Sigmoid colon (tissue), 7 donors: ENCODE measurements at places on chromosomes 7 and 10. TPM values are rescaled to one million over a fixed set of nuclear protein-coding genes. Genes with fewer than 3 reads are reported as not detected.

Gene CAV1
- total RNA-seq, result 573 TPM

- no peaks in the 10 kb centered on the region for H3K4me1 ChIP-seq
- peak overlapping the region; percentile 46 for H3K4me3 ChIP-seq
- peak overlapping the region; percentile 76 for H3K27ac ChIP-seq
- peak; percentile 93 for DNase-seq
- H3K36me3 ChIP-seq, result no peaks in the 10 kb centered on the region
- H3K27me3 ChIP-seq, result no peaks in the 10 kb centered on the region
These were observed 66.7 kb downstream of the ST7 start for GRCh38 chr7:117019786-117020590.

DNA sequence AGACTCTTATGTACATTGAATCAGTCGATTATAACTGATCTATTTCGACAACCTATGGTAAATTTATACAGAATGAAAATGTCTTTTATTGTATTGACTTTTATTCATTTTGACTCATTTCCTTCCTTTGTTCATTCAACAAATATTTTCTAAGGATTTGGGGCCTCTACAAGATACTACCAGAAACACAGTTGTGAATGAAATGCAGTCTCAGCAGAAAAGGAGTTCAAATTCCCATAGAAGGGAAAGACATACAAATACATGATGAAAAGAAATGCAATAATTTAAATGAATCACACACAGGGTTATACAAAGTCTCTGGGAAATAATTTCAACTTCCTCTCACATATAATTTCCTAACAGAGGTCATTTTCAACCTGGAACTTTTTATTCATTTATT is 134.0 kb upstream of the SEMA3A start:
- DNase-seq, result no peak
- H3K4me1 ChIP-seq, result no peaks in the 10 kb centered on the region
- H3K36me3 ChIP-seq, result no peaks in the 10 kb centered on the region

DNA sequence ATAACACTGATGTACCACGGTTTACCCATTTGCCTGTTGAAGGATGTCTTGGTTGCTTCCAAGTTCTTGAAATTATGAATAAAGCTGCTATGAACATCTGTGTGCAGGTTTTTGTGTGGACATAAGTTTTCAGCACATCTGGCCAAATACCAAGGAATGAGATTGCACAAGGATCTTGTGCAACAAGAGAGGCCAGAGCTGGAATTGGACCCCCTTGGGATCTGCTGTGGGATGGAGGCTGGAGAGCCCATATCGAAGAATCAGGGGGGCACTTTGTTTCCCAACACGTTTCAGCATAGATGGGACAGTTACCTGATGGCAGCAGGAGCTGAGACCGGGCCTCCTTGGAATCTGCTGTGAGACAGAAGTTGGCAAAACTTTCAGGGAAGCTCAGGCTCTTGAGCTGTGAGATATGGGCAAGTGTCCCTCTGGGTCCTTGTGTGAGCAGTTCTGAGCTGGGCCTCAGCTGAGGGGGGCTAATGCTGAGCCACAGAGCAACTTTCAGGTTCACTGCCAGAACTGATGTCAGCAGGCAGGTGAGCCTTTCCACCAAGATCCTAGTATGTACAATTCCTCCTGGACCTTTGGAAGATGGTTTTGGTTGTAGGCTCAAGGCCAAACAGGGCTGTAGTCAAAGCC is 115.2 kb upstream of the RAB18 start:
- no peaks in the 10 kb centered on the region for H3K4me1 ChIP-seq
- H3K27me3 ChIP-seq, result no peaks in the 10 kb centered on the region
- DNase-seq, result no peak
- H3K36me3 ChIP-seq, result no peaks in the 10 kb centered on the region

Gene COL13A1
- 5.5 TPM for total RNA-seq

GRCh38 chr10:101452176-101452575 is 98.2 kb downstream of the BTRC start:
- no peak for DNase-seq
- no peaks in the 10 kb centered on the region for H3K27me3 ChIP-seq
- H3K36me3 ChIP-seq, result no peaks in the 10 kb centered on the region
- H3K4me1 ChIP-seq, result no peaks in the 10 kb centered on the region
- H3K4me3 ChIP-seq, result no peak overlapping the region

Gene RAPGEF5
- 13.9 TPM for total RNA-seq

GRCh38 chr10:95560278-95561176 is 644 bp downstream of the SORBS1 start:
- H3K4me1 ChIP-seq, result peaks cover 24% of the 10 kb centered on the region
- no peaks in the 10 kb centered on the region for H3K27me3 ChIP-seq
- H3K36me3 ChIP-seq, result no peaks in the 10 kb centered on the region
- peak; percentile 80 for DNase-seq
- peak overlapping the region; percentile 96 for H3K4me3 ChIP-seq

DNA sequence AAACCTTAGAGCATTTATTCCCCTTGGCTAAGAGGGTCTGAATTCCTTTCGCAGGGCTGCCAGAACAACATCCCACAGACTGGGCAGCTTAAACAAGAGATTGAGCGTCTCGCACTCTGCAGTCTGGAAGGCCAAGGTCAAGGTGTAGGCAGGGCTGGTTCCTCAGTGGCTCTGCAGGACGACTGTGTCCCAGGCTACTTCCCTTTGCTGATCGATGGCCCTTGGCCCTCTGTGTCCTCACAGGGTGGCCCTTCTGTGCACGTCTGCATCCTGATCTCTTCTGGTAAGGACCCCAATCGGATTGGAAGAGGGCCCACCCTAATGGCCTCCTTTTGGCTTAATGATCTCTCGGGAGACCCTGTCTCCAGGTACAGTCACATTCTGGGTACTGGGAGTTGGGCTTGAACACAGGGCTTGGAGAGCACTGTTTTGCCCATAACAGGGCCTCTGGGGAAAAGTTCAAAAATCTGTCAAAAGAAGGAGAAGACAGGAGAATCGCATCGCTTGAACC is 35.1 kb upstream of the DNAJB6 start:
- no peak for DNase-seq
- no peak overlapping the region for H3K27ac ChIP-seq
- no peaks in the 10 kb centered on the region for H3K4me1 ChIP-seq
- no peaks in the 10 kb centered on the region for H3K27me3 ChIP-seq

Gene LIPF
- total RNA-seq, result not detected

Gene FZD8
- 15.8 TPM for total RNA-seq

GRCh38 chr10:6005856-6006395 is 28.6 kb upstream of the IL15RA start:
- H3K36me3 ChIP-seq, result no peaks in the 10 kb centered on the region
- no peak overlapping the region for H3K27ac ChIP-seq
- H3K27me3 ChIP-seq, result no peaks in the 10 kb centered on the region

DNA sequence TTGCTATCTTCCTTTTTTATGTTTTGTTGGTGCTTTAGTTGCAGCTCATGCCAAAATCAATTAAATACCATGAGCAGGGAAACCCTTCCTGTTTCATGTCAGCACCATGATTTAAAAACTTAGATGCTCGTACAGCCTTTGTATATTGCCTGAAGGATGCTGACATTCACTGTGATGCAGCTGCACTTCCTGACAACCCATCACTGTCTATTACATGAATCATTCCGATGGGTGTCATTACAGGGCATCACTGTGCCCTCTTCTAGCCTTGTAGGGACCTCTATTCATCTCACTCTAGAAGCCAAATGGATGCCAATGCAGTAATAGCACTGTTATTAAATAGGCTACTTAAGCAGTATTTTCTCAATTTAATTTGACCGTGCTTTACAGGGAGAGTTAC is 18.3 kb upstream of the ITGB1 start:
- H3K27me3 ChIP-seq, result no peaks in the 10 kb centered on the region
- no peak for DNase-seq
- H3K4me1 ChIP-seq, result peaks cover 18% of the 10 kb centered on the region
- H3K4me3 ChIP-seq, result no peak overlapping the region
- H3K27ac ChIP-seq, result no peak overlapping the region
- no peaks in the 10 kb centered on the region for H3K36me3 ChIP-seq

DNA sequence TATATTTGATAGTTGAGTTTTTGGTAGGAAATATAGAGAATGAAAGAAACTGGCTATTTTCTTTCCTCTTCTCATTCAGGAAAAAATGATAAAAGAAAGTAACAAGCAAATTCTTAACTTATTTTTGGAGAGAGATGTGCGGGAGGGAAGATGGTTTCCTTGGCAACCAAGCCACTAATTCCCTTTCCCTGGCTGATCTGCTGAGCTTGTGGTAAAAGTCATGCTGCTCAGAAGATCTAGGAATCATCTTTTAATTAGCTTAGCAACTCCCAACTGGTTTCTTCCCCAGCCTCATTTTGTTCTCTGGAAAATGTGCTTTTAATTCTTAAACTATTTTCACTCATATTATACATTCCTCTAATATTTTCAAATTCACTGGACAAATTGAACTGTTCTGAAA is 11.8 kb downstream of the UROS start:
- H3K36me3 ChIP-seq, result peaks cover 97% of the 10 kb centered on the region
- no peaks in the 10 kb centered on the region for H3K27me3 ChIP-seq
- no peak overlapping the region for H3K27ac ChIP-seq
- no peaks in the 10 kb centered on the region for H3K4me1 ChIP-seq
- H3K4me3 ChIP-seq, result no peak overlapping the region

- H3K27me3 ChIP-seq, result no peaks in the 10 kb centered on the region
- H3K27ac ChIP-seq, result no peak overlapping the region
- DNase-seq, result no peak
- H3K4me3 ChIP-seq, result no peak overlapping the region
- no peaks in the 10 kb centered on the region for H3K36me3 ChIP-seq
- H3K4me1 ChIP-seq, result peaks cover 7% of the 10 kb centered on the region
These were observed 5.1 kb downstream of the RASGEF1A start for GRCh38 chr10:43261578-43262396.

Gene SMO
- total RNA-seq, result 6.8 TPM

Gene WDFY4
- total RNA-seq, result 4.9 TPM

Gene VIPR2
- 15.0 TPM for total RNA-seq

DNA sequence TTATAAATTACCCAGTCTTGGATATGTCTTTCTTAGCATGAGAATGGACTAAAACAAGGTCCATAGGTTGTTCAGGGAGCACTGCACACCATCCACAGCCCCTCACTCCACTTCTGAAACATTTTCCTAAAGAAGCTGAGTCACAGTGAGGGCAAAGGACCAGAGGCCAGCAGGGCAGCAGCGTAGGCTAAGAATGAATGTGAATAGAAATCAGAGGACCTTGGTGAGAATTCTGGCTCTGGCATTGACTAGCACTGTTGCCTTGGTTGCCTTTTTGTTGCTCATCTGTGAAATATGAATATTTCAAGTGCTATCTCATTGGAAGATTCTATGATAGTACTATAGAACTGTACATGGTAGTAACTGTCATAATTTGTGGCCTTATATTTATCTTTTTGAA is 41.7 kb upstream of the TOMM7 start:
- no peaks in the 10 kb centered on the region for H3K27me3 ChIP-seq
- H3K27ac ChIP-seq, result no peak overlapping the region
- no peak for DNase-seq
- peaks cover 25% of the 10 kb centered on the region for H3K4me1 ChIP-seq
- no peak overlapping the region for H3K4me3 ChIP-seq
- H3K36me3 ChIP-seq, result no peaks in the 10 kb centered on the region

GRCh38 chr7:84908196-84908793 is 278.6 kb downstream of the SEMA3D start:
- peak overlapping the region; percentile 8 for H3K27ac ChIP-seq
- H3K4me3 ChIP-seq, result no peak overlapping the region
- H3K4me1 ChIP-seq, result peaks cover 36% of the 10 kb centered on the region
- no peaks in the 10 kb centered on the region for H3K27me3 ChIP-seq
- DNase-seq, result no peak

Gene IFIT1B
- total RNA-seq, result not detected

DNA sequence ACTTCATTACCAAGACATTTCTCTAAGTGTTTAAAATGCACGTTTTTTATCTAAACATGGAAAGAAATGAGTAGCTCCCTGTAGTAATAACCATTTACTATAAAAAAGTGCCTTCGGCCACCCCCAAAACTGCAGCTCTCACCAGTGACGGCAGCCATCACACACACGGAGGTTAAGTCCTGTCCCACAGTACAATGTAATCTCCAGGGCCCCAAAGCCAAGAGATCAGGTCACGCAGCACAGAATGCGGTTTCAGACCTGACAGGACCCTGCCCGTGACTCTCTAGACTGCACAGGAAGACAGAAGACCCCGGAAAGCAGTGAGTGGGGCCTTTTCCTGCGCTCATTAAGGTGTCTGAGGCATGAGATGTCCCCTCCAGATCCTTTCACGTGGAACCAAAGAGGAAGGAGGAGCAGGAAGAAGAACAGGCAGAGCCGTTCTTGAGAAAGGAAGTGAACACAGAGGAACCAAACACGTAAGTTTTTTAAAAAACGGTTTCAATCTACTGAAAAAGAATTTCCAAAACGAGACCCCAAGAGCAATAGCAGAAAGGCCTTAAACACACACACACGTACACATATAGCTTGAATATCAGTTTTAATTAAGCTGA is 125.7 kb downstream of the ZMYND11 start:
- DNase-seq, result no peak
- H3K27ac ChIP-seq, result no peak overlapping the region
- no peak overlapping the region for H3K4me3 ChIP-seq
- H3K27me3 ChIP-seq, result no peaks in the 10 kb centered on the region
- H3K4me1 ChIP-seq, result no peaks in the 10 kb centered on the region
- H3K36me3 ChIP-seq, result no peaks in the 10 kb centered on the region

- H3K27ac ChIP-seq, result no peak overlapping the region
- H3K4me1 ChIP-seq, result peaks cover 8% of the 10 kb centered on the region
These were observed 20.8 kb upstream of the PAX2 start for GRCh38 chr10:100724531-100725027.

DNA sequence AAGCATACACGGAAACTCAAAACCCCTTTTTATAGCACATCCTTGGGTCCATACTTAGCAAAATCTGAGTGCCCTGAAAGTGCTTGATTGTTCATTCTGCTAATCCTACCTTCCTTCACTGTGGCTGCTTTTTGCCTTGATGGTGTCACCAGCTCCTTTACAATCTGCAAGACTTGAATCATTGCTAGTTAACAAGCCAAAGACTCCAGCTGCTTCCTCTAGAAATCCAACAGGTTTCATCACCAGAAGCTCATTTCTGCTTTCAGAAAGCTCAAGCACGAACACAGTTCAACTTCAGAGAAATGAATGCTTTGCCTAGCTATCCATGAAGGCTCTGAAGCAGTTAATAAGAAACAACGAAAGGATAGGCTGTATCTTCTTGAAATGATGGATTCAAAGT is 38.0 kb downstream of the USP6NL start:
- H3K4me1 ChIP-seq, result peaks cover 11% of the 10 kb centered on the region
- no peak overlapping the region for H3K27ac ChIP-seq
- no peak for DNase-seq
- H3K36me3 ChIP-seq, result no peaks in the 10 kb centered on the region
- no peak overlapping the region for H3K4me3 ChIP-seq
- no peaks in the 10 kb centered on the region for H3K27me3 ChIP-seq
